ENCODE measurements at places on chromosomes 1 and 21.

DNA sequence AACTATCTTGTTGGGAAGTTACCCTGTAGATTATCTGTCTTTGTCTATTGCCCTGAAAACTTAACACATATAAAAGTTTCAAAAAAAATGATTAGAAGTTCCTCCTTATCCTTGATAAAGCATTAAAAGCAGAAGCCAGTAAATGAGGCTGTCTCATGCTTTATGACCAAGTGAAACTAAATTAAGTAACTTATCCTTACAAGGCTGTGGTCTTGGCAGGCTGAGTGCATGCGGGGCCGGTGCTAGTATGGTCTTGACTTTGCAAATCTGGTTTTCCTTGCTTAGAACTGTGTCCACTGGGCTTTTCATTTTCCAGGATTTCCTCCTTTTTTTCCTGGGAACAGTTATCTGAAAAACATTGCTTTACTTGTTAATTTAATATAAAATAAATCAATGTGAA, 43.1 kb downstream of the PCNX2 start:
- DNase-seq: no peak

GRCh38 chr1:54874079-54874830, 12.7 kb downstream of the DHCR24 start:
- no peak for DNase-seq

- DNase-seq: no peak
Measured at GRCh38 chr1:87894062-87894461, 565.4 kb downstream of the LMO4 start.

DNA sequence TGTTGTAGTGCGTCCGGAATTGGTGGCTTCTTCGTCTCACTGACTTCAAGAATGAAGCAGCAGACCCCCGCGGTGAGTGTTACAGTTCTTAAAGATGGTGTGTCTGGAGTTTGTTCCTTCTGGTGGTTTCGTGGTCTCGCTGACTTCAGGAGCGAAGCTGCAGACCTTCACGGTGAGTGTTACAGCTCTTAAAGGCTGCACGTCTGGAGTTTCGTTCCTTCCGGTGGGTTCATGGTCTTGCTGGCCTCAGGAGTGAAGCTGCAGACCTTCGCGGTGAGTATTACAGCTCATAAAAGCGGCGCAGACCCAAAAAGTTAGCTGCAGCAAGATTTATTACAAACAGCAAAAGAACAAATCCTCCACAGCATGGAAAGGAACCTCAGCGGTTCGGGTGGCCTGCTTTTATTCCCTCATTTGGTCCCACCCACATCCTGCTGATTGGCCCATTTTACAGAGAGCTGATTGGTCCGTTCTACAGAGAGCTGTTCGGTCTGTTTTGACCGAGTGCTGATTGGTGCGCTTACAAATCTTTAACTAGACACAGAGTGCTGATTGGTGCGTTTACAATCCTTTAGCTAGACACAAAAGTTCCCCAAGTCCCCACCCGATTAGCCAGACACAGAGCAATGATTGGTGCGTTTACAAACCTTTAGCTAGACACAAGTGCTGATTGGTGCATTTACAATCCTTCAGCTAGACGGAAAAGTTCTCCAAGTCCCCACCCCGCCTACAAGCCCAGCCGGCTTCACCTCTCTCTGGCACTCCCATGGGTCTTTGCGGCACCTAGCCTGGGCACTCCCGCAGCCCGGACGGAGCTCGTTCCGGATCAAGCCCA, 49.6 kb upstream of the KRTAP19-8 start:
- DNase-seq: no peak

DNA sequence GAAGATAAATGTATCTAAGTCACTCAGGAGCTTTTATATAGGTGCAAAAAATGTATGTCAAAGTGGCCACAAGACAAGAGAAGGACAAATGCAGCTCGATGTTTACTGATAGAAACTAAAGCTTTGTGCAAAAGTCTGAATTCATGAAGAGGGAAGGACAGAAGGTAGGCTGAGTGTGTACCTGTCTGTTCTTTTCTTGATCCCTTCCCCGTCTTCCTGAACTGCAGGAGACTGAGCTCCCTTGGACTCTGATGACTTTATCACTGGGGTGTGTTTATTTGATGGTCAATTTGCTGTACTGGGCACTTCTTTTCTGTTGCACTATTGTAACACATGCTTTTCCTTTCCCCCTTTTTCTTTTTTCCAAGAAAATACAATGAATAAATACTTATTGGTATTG, 25.4 kb downstream of the ITGB3BP start:
- DNase-seq: no peak

DNA sequence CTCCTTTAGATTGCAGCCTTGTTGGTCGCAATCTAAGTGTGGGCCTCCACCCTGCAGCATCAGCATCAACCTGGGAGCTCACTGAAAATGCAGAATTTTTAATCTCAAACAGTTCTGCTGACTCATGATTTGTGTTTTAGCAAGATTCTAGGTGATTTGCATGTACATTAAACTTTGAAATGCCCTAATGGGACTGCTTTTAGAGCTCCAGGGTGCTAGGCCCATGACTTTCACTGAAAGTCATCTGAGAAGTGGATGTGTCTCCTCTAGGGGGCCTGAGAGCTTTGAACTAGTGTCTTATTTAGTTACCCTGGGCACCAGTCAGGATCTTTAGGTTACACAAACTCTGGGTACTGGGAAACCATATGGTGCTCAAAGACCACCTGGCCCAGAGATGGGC, 9.0 kb downstream of the TRIM67 start:
- DNase-seq: no peak

- no peak for DNase-seq
Measured at GRCh38 chr1:11611638-11612327, 42.4 kb downstream of the FBXO2 start.

DNA sequence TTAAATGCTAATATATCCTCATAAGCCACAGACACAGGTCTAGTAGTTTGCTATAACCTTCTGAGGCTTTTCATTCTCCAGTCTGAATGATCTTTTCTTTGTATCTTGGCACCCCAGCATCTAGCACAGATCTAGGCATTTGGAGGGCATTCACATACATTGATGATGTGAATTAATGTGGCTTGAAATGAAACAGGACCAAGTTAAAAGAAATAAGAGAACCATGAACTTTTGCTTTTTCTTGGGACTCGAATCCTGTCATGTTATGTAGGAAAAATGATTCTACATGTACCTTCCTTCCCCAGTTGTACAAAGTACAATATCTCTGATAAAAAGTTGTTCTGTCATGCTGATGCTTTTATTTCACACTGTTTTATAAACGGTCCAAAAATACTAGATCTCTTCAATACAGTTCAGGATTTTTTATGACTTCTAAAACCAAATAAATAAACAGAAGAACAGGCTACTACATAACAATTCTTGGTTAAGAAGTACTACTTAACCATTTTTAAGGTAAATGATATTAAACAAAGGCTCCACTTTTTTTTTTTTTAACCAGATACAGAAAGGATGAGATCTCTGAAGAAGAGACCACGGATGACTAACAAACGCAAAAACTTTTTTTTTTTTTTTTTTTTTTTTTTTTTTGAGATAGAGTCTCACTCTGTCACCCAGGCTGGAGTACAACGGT, 3.0 kb downstream of the SORT1 start:
- DNase-seq: no peak

DNA sequence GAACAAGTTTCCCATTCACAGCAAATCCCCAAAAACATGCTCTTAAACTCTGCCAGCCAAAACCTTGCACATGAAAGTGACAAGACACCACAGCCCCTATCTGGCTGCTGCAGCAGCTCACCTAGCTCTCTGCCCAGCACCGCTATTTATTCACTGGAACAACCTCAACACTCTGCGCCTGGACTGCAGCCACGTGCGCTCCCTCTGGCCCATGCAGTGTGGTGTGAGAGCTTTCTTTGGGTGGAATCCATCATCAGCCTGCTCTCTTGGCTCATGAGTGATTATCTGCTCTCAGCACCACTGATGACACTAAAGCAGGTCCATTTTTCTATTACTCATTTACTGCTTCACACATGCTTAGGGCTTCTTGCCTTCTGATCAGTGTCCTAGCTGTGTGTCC, 11.4 kb downstream of the KCNJ6 start:
- no peak for DNase-seq

DNA sequence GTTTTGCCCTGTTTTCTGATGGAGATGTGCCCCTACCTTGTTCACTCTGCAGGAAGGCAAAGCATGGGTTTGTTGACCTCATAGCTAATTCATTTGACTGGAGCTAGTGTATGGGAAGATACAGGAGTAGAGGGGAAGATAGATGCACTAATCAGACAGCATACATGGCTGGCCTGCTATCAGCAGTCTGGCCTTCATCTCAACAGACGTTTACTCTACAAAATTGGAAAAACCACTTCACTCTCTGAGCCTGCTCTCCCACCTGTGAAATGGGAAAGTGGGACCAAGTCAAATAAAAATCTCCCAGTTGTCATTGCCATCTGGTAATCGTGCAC, 235.2 kb upstream of the RAB4A start:
- no peak for DNase-seq

- no peak for DNase-seq
Measured at GRCh38 chr1:116286541-116286971, 86.5 kb upstream of the ATP1A1 start.

DNA sequence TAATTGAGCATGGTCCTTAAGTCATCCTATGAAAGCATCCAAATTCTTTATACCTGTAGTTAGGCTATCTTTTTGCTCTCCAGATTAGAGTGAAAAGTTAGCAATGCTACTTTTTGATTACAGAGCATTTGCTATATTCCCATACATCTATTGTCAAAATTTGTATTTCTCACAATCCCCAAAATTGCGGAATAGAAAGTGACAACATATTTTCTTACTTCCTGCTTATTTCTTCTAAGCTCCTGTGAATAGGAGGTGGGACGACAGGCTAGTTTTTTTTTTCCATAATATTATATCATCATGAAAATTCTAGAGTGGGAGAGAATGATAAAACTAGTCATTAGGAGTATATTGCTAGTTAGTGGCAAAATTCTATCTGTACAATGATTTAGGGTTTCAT, 264.0 kb upstream of the DPYD start:
- no peak for DNase-seq

DNA sequence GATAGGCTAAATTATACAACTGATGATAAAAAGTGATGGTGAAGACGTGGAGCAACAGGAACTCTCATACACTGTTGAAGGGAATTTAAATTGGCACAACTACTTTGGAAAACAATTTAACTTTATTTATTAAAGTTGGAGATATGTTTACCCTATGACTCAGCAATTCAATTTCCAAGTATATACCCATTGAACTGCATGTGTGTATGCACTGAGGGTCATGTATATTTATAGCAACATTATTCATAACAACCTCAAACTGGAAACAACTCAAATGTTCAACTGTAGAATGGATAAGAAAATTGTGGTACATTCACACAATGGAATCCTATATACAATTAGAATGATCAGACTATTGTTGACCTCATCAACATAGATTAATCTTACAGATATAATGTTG, 16.5 kb upstream of the BCAS2 start:
- no peak for DNase-seq

GRCh38 chr1:9181176-9181906, 52.4 kb upstream of the GPR157 start:
- DNase-seq: peak; percentile 46

- no peak for DNase-seq
Measured at GRCh38 chr21:45827302-45827692, 154.3 kb upstream of the COL6A1 start.

DNA sequence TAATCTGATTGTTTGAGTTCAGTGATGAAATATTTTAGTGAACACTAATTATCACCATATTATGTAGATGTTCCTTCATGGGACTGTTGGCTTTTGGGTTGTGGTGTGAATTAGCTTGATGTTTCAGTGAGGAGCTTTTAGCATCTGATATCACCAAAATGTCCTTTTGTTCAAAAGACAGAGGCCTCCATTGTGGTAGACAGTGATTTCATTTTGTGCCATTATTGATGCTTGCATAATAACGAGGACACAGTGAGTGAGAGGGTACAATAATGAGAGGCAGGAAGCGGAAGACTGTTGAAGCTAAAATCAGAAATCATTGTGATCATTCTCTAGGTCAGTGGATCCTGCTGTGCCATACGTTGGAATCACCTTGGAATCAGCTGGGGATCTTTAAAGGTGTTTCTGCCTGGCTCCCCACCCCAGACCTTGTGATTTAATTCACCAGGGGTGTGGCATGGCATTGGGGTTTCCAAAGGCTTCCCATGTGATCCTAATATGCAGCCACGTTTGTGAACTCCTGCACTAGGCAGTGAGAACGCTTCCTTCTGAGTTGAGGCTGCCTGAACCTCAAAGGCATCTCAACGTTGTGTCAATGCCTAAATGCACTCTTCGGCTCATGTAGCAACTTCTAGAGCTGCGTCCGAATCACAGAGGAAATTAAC, 82.1 kb upstream of the KIF1B start:
- no peak for DNase-seq

- no peak for DNase-seq
Measured at GRCh38 chr1:76219366-76219818, 144.8 kb downstream of the ST6GALNAC3 start.

DNA sequence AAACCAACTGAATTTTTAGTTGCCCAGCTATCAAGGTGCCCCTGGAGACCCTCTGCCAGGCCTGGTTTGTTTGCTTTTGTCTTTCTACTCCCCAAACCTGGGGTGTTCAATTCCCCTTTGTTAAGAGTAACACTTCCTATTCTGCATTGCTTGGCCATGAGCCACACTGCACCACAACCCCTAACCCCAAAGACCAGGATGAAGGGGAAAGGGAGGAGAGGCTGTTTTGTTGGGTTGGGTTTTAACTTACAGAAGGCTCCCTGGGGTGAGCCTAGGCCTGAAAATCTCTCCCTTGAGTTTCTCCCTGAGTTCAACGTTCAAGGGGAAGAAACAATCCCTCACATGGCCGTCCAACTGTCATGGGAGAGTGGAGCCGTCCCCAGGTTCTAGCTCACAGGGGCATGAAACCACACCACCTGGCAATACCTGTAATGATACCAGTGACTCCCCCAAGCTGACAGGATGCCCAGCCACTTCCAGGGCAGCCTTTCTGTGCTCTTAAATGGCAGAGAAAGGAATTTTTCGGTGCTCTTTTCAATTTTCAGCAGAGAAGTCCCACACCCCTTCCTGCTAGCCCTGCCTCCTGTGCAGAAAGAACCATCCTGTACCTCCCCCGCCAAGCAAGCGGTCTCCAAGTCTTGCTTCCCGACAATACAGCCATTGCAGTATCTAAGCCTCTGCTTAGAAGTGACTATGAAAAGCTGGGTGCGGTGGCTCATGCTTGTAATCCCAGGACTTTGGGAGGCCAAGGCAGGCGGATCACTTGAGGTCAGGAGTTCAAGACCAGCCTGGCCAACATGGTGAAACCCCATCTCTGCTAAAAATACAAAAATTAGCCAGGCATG, 14.9 kb downstream of the SLC45A3 start:
- no peak for DNase-seq

DNA sequence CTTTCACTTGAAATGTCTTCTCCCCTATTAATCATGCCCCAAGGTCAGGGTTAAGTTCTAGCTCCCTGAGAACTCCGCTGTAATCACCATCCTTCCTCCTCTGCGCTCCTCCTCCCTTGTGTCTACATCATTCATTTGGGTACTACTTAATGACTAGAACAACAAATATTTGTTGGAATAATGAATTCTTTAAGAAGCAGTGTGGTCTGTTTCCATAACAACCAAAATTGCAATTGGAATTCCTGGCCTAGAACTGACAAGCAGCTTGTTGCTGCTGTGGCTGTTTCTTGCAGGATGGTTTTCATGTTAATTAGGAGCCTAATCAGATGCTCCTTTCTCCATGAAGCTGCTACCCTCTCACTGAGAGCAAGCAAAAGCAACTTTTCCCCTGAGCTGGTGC, 192.5 kb downstream of the ZZZ3 start:
- DNase-seq: no peak

- no peak for DNase-seq
Measured at GRCh38 chr1:208279826-208280588, 35.8 kb upstream of the PLXNA2 start.

All from CD4-positive, alpha-beta T cell treated with Interferon alpha-2 for 1 hour (primary cell).